ENCODE measurements at places on chromosomes 7 and 10.

DNA sequence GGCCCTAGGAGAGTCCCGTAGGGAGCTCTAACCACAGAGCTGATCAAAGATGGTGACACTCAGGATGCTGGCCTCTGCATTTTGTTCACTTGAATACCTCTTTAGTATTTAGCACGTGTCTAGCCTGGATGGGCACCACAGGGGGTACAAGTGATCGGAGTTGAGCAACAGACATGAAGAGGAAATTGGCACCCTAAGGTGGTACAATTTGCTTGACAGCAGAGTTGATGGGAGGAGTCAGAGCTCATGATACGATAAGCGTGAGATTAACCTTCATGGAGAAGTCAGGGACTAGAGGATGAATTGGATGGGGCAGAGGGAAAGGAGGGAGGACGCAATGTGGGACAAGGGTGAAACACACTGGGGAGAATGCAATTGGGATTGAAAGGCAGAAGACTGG is 9.9 kb upstream of the ZNF212 start:
- DNase-seq: no peak

GRCh38 chr7:24475166-24475961 is 97.9 kb upstream of the PALS2 start:
- no peak for DNase-seq

- DNase-seq: no peak
Observed at GRCh38 chr10:98676895-98677294, 230.2 kb upstream of the HPS1 start.

- DNase-seq: no peak
Observed at GRCh38 chr7:18290223-18290622, 205.3 kb upstream of the HDAC9 start.

DNA sequence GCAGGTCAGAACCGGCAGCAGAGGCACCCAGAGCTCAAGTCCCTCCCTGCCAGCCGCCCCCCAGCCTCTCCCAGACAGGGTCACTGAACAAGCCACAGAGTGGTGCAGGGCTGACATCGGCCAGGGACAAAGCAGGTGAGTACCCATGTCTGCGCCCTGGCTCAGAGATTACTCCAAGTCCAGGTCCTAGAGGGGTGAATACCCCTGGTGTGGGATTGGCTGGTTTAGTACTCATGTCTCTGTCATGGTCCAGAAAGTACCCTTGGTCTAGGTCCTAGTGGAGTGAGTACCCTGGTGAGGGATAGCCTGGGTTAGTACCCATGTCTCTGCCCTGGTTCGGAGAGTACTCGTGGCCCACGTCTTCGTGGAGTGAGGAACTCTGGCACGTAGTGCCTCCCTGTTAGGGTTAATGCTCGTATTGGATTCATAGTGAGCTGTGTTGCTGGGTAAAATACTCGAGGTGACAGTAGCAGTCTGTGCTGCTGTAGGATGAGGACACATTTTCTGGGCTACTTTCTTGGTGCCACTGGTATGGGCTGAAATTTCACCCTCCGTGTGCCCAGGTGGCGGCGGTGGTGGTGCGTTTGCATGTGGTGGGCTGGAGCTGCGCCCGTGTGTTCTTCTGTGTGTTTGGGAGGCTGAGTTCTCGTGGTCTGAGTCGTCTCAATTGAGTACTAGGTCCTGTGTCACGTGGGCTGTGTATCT is 25.5 kb upstream of the KNDC1 start:
- DNase-seq: no peak

DNA sequence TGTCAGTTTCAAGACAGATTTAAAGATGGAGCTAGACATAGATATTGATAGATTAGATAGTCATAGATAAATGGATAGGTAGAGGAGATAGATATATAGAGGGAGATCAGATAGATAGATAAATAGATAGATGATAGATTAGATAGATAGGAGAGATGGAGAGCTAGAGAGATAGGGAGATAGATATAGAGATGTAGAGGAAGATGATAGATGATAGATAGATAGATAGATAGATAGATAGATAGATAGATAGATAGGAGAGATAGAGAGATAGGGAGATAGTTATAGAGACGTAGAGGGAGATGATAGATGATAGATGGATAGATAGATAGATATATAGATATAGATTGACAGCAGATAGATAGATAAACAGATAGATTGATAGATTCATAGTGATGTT is 1038.8 kb upstream of the AUTS2 start:
- no peak for DNase-seq

DNA sequence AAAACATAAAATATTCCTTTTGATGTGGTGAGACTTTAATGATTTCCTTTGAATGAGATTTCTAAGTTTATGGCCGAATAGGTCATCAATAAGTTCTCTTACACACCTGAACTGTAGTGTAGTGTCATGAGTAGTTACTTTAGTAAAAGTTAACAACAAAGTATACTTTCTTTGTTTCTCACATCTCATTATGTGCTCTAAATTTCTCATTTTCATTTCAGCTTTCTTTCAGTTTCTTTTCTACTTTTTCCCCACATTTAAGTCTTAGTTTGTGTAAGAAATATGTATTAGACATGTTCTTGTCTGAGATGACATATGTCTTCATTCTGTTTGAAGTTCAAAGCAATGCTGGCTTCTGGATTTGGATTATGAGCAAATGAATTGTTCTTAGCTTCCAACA is 348.1 kb downstream of the ANKRD7 start:
- DNase-seq: no peak

- no peak for DNase-seq
Observed at GRCh38 chr7:45402480-45403218, 171.5 kb upstream of the ADCY1 start.

- no peak for DNase-seq
Observed at GRCh38 chr10:62856021-62856420, 39.9 kb upstream of the EGR2 start.

DNA sequence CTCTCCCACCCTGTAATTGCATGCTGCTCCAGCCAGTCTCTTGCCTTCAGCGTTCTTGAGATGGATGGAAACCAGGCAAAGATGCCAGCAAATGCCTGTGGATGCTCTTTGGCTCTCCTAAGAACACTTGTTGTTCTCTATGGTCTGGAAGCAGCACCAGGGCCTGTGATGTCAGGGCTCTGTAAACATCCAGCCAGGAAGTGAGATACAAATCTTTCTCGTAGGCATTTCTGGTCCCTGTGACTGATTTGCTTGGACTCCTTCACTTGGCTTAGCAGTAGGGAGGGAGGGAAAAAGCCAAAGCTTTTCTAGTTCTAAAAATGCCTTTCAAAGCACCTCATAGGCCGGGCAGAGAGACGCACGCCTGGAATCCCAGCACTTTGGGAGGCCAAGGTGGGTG is 201.3 kb downstream of the REEP3 start:
- no peak for DNase-seq

- no peak for DNase-seq
Observed at GRCh38 chr7:63071396-63071795, 927.3 kb upstream of the ZNF722 start.

DNA sequence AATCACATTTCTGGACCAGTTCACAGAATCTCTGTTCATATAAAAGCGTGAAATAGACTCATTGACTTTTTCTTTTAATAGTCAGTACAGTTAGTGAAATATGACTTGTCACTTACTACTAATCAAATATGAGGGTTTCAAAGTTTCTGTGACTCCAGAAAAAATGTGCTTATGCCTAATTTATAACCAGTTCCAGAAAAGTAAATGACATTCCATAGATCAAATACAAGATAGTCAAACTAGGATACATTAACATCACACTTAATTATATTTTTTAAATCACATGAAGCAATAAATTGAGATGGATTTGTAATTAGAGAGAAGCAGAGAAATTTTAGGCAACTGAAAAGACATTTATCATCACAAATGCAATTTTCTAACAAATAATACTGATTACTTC is 491.4 kb downstream of the KIF20B start:
- DNase-seq: no peak

DNA sequence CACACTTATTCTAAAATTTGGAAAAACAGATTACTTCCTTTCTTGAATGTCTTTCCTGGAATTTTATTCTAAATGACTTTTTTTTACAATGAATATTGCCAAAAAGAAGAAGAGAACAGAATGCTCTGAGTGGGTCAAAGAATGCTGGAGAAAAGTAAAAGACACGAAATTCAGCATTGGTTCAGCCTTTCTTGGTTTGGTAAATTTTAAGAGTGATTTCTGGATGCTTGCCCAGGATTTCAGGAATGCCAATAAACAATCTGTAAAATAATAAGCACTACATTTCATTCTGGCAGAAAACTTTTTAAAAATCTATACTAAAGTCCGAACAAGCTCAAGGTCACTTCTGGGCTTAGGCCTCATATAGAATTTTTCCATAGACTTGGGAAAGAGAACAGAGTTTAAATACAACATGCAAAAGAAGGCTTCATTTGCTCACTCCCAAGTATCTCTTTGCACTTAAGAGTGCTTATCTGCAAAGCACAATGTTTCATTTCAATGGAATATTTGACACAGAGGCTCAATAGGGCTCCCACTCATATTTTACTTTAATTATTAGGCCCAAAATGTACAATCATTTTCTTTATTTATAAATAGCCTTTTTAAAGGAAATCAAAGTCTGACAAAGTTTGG is 359.5 kb upstream of the ANKRD30A start:
- no peak for DNase-seq

GRCh38 chr10:101939008-101939648 is 95.5 kb upstream of the KCNIP2 start:
- DNase-seq: no peak

- DNase-seq: no peak
Observed at GRCh38 chr7:158103378-158103777, 484.2 kb downstream of the PTPRN2 start.

GRCh38 chr7:47239931-47240421 is 341.9 kb downstream of the TNS3 start:
- no peak for DNase-seq

GRCh38 chr10:22634093-22634492 is 80.3 kb downstream of the PIP4K2A start:
- no peak for DNase-seq

DNA sequence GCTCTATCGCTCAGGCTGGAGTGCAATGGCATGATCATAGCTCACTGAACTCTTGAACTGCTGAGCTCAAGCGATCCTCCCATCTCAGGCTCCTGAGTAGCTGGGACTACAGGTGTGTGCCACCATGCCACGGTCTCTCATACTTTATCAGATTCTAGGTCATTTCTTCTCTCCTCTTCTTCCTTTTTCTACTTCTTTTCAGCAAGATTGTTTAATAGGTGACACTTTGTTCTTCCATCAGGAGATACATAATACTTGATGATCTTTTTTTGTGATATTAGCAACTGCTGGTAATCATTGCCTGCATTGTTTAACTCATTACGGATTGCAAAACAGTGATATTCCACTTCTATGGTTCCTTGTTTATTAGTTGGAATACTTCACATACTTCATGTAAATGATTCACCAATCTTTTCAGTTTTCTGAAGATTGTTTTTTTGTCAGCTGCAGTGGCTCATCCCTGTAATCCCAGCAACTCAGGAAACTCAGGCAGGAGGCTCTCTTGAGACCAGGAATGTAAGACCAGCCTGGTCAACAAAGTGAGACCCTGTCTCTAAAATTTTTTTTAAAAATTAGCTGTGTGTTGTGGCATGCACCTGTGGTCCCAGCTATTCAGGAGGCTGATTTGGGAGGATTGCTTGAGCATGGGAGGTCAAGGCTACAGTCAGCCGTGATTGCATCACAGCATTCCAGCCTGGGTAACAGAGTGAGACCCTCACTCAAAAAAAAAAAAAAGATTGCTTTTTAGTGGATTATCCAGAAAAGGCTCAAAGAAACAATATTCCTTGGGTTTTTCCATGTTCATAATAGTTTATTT is 36.2 kb upstream of the CHST3 start:
- DNase-seq: no peak

GRCh38 chr10:1186683-1186990 is 130.5 kb downstream of the WDR37 start:
- DNase-seq: no peak

DNA sequence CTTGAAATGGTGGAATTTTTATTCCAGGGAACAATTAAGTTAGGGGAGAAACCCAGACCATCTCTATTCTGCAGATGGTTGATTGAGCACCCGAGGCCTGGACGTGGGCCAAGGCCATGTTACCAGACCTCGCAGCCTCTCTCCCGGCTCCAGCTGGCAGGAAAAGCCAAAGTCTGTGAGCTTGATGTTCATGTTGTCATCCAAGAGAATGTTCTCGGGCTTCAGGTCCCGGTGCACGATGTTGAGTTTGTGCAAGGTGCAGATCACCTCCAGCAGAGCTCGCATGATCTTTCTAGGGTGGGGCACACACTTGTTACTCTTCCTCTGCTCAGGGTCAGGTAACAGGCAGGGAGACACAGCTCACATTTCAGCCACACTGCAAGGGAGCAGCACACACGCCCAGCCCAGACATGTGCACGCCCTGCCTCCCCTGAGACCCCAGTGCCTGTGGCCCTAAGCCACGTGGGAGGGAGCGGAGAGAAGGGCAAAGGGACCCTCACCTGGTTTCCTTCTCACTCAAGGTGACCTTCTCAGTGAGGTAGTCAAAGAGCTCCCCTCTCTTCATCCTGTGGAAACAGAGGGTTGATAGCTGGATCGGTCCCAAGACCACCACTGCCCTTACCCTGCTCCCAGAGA is 9.5 kb downstream of the PHKG1 start:
- DNase-seq: no peak

GRCh38 chr7:37145682-37146081 is 303.0 kb downstream of the ELMO1 start:
- no peak for DNase-seq

DNA sequence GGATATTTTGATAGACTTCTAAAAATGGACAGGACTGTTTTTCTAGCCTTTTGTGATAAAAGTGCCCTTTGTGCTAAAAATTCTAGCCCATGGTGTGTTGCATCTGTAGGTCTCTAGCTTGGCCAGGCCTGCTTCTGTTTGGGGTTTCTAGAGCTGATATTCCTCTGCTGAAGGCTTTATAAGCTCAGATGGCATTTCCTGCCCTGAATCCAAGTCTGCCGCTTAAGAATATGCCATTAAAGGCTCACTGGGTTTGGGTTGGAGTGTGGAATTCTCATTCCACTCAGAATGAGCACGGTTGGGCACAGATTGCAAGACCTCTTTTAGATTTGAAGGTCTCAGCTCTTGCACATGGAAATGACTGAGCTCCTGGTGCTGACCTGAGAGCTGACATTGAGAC is 49.4 kb upstream of the IGFBP3 start:
- DNase-seq: no peak

- no peak for DNase-seq
Observed at GRCh38 chr10:101130141-101130540, 959 bp upstream of the TLX1 start.

DNA sequence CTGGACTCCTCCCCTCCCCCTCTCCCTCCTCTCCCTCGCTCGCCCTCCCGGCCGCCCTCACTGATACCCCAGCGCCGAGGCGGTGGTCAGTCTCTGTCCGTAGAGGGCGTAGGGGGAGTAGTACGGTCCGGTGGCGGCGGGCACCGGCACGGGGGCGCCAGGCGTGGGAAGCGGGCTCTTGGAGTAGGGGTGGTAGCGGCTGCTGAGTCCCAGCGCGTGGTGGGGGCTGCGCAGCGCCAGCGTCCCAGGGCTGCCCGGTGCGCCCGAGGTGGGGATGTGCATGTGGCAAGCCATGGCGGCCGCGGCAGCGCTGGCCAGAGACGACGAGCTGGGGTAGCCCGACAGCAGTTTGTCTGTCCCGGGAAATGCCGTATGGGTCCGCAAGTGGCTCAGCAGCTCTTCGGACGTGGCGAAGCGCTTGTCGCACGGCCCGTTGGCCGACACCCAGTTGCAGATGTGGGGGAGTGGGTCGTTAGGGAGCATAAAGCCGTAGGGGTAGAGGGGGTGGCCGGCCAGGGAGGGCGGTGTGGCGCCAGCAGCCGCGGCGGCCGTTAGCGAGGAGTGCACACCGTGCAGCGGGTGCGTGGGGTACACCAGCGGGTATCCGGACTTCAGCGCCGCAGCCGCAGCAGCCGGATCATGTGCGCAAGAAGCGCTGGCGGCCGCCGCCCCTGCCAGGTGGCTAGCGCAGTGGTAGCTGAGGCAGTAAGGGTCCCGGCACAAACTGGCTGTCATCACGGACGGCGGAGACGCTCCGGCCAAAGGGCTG is 2.7 kb downstream of the ZNF503 start:
- no peak for DNase-seq
